ENCODE measurements at places on chromosomes 11 and 22. TPM values are rescaled to one million over a fixed set of nuclear protein-coding genes. Genes with fewer than 3 reads are reported as not detected.

- no peak for DNase-seq
These were observed 244.3 kb downstream of the BRD1 start for GRCh38 chr22:49583341-49583740.

The RAB36 gene
- 16.5 TPM for polyA plus RNA-seq

The MS4A1 gene
- 0.54 TPM for polyA plus RNA-seq

The TRIM48 gene
- polyA plus RNA-seq = not detected

DNA sequence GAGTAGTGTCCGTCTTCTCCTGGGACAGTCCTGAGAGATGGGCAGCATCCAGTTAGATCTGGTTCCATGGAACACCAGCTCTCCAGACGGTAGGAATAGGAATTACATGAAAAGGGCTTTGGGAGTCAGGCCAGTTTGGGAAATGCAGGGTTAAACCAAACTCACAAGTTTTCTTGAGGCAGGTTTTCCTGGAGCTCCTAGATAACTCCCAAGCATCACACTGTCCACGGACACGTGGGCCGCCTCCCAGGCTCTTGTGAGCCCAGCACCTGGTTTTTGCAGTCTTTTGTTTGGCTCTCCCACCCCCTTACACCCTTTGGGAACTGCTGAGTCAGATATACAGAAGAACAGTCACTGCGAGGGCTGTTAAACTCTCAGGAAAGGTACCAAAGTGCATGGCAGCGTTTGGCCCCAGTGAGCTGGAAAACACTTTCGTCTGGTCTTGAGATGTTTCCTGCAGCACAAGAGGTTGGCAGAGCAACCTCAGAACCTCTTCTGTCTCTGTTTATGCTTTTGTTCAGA, 90.0 kb downstream of the BCR start:
- no peak for DNase-seq

DNA sequence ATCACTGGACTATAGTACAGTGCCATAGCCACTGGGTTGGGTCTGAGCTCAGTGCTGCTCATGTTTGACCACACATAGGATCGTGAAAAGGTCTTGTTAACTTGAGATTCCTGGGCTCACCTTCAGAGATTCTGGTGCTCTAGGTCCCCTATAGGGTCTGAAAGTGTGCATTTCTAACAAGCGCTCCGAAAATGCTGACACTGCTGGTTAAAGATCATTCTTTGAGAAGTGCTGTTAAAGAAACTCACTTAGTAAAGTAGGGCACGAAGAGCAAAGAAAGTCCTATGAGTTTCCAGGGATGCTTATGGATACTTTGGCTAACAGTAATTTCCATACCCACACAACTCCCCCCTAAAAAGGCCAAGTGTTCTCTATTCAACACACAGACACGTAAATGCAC, 108.1 kb upstream of the PAX6 start:
- DNase-seq = no peak

DNA sequence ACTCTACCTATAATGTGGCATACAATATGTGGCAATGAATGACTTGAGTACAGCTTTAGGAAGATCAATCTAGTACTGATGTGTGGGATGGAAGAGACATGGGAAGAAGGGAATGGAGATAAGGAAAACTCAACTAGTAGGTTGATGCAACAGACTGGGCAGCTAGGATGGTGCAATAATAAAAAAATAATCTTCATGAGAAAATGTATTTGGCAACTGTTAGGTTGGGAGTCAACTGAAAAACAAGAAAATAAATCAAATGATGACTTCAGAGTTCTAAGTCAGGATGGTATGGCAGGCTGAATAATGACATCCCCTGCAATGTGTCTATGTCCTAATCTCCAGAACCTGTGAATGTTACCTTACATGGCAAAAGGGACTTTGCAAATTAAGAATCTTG, 236.8 kb upstream of the PITPNB start:
- no peak for DNase-seq

The CD3D gene
- polyA plus RNA-seq = 0.43 TPM
